Activated T-cell treated with anti-CD3 and anti-CD28 coated beads, Interleukin-2, amount 50 U/mL, for 4 hours (primary cell): ENCODE measurements at places on chromosomes 5 and 9. TPM values are rescaled to one million over a fixed set of nuclear protein-coding genes. Genes with fewer than 3 reads are reported as not detected.

Gene GZMA
- total RNA-seq = 7.7 TPM

Gene ZDHHC11
- total RNA-seq = 7.0 TPM

Gene IGFBPL1
- not detected for total RNA-seq

Gene ZNF454
- total RNA-seq = not detected

Gene FAM151B
- total RNA-seq = 0.45 TPM

Gene CDHR2
- total RNA-seq = 0.43 TPM

Gene STOM
- 46.7 TPM for total RNA-seq

Gene NUDCD2
- 41.5 TPM for total RNA-seq

Gene JMY
- 5.7 TPM for total RNA-seq

GRCh38 chr5:169085636-169086035 lies 215.3 kb downstream of the SLIT3 start:
- no peak for DNase-seq

- DNase-seq = no peak
These were observed at the start of gene STK32A for GRCh38 chr5:147234825-147235635. Gene STK32A (plus strand): TSS chr5:147235026. CDS start chr5:147239635, 4,609 bp downstream.

DNA sequence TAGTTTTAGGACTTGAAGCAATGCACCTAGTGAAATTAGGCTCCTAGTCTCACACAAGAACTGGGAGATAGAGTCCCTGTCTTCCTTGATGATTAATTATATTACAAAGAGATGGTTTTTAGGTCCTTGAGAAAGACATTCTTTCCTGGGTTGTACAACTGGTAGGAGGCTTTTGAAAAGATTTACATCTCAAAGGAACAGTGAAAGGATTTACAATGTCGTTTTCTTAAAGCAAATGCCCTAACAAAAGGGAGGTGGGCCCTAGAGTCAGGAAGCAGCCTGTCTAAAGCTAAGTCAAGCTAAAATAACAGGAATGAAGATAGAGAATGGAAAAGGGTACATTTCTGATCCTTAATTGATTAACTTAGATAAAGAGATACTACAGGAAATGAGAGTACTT lies 102.2 kb upstream of the IL7R start:
- no peak for DNase-seq

- no peak for DNase-seq
These were observed 84.8 kb downstream of the ADAMTS2 start for GRCh38 chr5:179260324-179261070.

DNA sequence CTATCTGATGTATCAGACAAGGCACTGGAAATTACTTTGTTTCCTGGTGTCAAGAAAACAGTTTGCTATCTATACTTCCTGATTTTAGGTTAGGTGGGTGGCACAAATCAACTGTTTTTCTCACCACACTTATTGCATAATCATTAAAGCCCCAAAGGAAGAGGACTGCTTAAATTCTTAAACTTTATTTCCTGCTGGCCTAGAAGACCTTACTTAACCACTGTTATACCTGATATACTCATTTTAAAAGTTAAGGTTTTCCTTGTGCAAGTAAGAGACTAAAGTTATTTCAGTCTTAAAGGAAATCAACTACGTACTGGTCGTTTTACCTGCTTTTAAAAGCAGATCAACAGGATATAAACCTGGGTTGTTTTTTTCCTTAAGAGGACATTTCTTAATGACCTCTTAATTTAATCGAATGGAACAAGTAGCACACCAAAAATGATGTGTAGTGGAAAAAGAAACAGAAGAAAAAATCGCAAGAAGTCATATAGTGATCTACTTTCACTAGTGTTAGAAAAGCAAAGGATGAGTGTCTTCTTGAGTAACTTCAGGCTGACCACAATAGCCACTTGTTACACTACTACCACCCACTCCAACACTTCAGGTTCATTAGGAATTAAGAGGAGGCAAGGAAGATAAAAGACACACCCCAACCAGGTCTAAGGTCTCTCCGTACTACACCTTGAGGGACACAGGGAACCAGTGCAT lies 974 bp downstream of the CLINT1 start:
- DNase-seq = no peak

GRCh38 chr5:160604484-160604883 lies 182.8 kb downstream of the PTTG1 start:
- DNase-seq = no peak

GRCh38 chr9:22131817-22132216 lies 122.7 kb upstream of the CDKN2B start:
- no peak for DNase-seq

GRCh38 chr5:169548315-169548714 lies 35.3 kb upstream of the SPDL1 start:
- no peak for DNase-seq

- DNase-seq = no peak
These were observed 354.9 kb downstream of the KIF4B start for GRCh38 chr5:155368490-155368889.

DNA sequence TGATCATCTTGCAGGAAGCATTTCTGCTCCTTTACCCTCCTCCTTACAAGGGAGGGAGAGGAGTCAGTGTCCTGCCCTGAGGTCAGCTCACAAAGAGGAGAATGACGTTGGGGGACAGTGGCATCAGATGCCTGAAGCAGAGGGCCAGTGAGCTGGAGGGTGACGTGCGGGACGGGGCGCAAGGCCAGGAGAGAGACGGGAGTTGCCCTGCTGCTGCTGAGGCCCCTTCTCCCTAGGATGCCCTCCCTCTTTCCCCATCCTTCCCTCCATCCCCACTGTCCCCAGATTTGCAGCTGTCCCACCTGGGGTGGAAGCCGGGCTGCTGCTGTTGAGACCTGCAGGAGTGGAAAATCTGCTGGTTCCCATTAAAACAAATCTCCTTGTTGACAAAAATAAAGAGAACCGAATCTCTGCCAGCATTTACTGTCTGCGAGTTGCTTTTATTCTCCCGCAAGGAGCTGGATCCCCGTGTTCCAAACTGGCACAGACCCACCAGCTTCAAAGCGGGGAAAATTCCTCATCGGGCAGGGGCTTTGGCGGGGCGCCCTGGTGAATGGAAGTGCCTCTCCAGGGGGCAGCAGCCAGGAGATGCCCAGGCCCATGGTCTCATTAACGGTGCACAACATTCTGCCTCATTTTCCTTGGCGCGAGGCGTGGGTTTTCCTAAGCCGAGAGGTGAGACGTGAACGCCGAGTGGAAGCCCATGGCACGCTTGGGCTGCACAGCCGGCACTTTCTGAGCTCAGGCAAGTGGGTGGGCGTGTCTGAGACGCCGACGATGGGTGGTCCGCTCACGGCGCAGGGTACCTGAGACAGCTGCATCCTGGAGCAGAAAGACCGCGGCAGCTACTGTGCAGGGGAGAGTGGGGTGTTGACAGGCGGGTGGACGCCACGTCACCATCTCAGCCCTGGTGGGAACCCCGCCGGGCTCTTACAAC lies 13.9 kb upstream of the COL5A1 start:
- no peak for DNase-seq

- no peak for DNase-seq
These were observed 22.2 kb upstream of the CEP78 start for GRCh38 chr9:78213712-78214111.

GRCh38 chr5:134113363-134113889 lies 1.1 kb upstream of the TCF7 start:
- DNase-seq = no peak

- DNase-seq = no peak
These were observed 116.7 kb upstream of the LMX1B start for GRCh38 chr9:126496781-126497659.

DNA sequence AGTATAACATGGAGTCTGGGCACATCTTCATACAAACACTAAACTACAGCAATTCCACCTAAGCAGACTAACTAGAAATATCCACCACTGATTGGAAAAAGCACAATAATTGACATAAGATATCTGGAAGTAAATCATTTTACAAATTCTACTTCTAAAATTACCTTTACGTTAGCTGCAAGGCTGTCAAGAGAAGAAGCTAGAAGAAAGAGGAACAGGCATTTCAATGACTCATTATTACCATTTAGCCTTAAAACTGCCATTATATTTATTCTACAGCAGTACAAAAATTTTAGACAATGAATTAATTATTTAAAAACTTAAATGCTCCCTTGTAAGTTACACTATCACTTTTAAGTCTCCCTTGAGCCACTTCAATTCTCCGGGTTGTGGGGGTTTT lies 43.4 kb upstream of the PLPP6 start:
- no peak for DNase-seq

DNA sequence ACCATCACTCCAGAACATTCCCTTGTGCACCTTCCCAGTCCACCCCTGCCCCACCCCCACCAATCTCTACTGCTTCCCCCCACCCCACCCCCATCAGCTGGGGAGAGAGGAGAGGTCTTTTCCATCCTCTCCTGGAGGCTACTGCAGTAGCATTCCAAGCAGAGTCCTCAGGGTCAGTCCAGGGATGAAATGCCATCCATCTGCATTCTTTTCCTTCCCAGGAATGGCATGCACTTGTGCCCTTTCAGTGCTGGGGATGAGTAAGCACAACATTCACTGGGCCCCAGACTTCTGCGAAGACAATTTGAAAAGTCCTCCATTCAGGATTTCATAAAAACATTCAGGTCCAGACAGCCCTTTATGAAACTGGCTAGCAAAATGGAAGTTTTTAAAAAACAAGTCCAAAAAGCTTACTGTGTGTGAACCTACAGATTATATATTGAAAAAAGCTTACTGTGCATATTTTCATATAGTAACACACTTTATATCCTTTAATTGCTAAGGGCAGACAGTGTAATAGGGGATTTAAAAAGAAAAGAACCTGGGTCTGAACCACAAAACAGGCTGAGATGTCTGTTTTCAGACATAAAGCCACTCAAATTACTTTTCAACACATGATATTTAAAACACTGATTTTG lies 50.0 kb upstream of the GOLPH3 start:
- no peak for DNase-seq
